ENCODE measurements at places on chromosomes 1 and 21.

GRCh38 chr1:109819906-109820305, 56.2 kb upstream of the EPS8L3 start:
- DNase-seq: no peak

- DNase-seq: no peak
Measured at GRCh38 chr1:64095832-64096231, 107.6 kb upstream of the UBE2U start.

- DNase-seq: no peak
Measured at GRCh38 chr1:117499071-117499470, 106.8 kb upstream of the TENT5C start.

GRCh38 chr1:100606438-100606837, 68.5 kb downstream of the GPR88 start:
- DNase-seq: no peak

- no peak for DNase-seq
Measured at GRCh38 chr1:178101266-178101630, 7.3 kb downstream of the RASAL2 start.

GRCh38 chr21:33075596-33076195, 5.8 kb downstream of the OLIG1 start:
- no peak for DNase-seq

- no peak for DNase-seq
Measured at GRCh38 chr1:162070094-162070748, 730 bp downstream of the NOS1AP start.

DNA sequence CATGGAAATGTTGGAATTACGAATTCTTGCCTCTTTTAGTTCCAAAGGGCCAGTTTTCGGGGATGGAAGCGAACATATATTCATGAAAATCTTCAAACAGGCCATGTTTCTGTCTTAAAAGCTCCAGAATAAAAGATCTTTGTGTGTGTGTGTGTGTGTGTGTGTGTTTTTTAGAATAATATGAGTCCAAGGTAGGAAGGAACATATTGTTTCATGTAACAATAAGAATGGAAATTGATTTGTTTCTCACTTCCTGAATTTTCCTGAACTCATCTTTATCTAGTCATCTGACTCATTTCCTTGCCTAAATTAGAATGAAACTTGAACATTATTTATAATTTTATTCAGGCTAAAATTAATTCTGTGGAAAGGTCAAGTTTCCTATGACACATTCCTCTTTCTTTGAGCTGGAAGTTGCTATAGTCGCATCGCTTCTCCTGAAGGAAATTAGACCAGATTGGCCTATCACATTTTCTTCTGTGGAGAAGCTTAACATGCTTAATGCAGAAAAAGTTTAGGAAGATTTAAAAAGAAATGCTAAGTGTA, 805.1 kb upstream of the ADAMTS5 start:
- DNase-seq: no peak

DNA sequence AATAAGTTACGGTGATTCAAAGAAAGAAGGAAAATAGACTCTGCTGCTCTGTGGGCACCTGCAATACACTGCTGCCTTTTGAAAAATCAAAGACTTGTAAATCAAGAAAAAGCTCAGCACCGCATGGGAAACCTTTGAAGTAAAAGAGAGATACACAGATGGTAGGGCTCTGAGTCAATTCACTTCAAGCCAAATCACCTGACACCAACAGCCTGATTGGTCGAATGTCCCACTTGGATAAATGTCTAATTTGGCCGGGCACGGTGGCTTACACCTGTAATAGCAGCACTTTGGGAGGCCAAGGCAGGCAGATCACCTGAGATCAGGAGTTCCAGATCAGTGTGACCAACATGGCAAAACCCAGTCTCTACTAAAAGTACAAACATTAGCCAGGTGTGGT, 19.2 kb upstream of the RCAN3 start:
- DNase-seq: no peak

DNA sequence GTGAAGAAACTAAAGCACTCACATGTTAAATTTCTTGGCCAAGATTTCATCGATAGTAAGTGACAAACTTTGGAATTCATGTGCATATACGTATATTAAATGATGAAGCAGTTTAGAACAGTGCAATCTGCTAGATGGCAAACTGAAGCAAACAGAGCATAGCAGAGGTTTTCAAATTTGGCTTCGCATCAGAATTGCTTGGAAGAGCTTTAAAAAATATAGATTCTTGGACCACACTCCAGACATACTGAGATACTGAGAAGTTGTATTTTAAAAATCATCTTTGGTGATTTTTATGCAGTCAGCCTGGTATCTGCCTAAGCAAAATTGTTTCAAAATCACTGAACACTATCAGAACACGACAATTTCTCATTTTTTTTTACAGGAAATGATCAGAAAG, 709.2 kb downstream of the PLA2G4A start:
- no peak for DNase-seq

- DNase-seq: no peak
Measured at GRCh38 chr1:170701962-170702361, 38.0 kb downstream of the PRRX1 start.

DNA sequence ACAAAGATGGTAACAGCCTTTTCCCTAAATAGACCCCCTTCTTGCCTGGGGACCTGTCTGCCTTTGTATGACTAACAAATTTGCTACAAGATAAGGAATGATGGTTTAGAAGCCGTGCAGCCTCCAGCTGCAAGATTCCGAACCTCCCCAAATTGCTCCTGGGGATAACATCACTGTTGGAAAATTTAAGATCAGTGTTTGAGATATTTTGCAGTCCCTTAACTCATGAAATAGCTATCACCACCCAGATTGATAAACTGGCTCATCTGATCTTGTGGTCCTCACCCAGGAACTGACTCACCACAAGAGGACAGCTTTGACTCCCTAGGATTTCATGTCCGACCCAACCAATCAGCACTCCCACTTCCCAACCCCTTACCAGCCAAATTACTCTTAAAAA, 254.7 kb downstream of the USH2A start:
- no peak for DNase-seq

DNA sequence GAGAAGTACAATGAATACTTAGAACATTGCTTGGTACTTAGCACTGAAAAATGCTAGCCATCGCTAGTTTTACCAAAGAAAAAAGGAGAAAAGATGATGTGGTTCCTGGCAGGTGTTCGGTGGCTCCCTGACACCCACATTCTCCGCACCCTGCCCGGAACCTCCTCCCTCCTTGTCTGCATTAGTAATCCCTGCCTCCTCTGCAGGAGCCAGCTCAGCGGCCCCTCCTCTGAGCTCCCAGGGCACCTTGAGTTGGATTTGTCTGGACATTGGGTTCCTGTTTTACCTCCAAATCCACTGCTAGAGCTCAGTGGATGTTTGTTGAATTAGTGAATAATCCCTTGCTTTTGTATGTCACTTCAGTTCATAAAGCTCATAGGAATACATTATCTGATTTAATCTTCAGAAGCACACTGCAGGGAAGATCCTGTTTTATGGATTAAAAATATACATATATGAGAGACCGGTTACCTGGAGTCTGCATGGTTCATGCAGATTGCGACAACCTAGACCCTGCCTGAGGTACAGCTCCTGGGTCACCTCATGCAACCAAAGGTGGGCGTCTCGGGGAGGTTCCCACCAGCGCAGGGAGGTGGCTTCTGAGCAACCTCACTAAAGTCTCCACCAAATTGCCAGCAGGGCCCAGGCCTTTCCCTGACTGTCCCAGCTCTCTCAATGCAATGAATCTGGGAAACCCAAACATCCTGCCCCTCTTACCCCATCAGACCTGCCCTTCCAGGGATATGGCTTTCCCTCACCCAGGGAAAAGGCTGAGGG, 24.2 kb downstream of the PCAT6 start:
- DNase-seq: no peak

DNA sequence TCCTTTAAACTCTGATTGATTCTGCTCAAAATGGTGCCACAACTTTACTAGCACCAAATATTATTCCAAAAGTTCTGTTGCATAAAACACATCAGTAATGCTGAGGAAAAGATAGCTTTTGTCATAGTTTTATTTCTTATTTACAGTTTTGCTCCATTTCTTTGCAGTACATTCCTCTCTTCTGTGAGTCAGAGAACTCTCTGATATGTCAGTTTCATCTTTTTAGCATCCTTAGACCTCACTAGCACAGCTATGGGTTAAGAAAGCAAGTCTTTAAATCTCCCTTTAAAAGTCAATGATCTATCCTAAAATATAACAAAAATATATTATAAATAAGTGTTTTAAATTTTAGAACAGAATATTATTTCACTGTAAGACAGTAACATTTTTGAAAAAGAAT, 356.6 kb upstream of the SNX7 start:
- DNase-seq: no peak

DNA sequence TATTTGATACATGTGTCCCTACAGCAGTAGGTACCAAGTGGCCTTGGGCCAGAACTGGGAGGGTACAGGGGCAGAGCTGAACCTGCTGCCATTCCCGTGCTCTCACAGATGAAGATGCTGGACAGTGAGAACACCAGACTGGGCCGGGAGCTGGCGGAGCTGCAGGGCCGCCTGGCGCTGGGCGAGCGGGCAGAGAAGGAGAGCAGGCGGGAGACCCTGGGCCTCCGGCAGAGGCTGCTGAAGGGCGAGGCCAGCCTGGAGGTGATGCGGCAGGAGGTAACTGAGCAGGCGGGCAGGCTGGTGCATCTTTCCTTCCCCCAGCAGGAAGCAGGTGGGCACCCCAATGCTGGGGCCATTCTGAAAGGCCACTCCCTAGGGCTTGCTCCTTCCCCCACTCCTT, 21.9 kb downstream of the MFAP2 start:
- no peak for DNase-seq

DNA sequence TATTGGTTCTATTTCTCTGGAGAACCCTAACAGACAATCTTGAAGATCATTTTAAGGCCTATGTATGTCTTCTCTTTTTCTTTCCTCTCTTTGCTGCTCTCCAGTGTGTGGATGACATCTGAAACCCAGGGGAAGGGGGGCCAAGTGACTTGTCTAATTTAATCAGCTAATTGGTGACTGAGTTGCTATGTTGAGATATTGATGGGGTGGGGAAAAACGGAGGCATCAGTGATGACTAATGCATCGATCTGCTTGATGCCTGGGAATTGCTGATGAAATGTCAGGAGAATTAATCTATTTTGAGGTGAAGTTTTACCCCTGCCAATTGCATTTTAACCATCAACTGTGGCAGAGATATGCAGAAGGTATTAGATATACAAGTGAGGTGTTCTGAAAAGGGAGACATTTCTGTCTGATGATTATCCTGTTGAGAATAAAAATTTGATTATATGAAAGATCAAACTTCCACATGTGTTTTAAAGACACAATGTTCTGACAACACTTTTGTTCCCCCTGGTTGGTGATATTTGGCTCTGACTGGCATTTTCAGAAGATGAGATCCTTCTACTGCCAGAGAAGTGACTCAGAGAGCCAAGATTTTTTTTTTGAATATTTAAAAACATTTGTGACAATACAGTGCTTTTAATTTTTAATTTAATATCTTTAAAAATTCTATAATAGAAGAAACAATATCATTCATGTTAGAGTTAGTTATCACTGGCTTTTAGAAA, 18.7 kb upstream of the PTGFR start:
- DNase-seq: no peak

GRCh38 chr1:195241066-195241465, 1367.2 kb downstream of the KCNT2 start:
- no peak for DNase-seq

DNA sequence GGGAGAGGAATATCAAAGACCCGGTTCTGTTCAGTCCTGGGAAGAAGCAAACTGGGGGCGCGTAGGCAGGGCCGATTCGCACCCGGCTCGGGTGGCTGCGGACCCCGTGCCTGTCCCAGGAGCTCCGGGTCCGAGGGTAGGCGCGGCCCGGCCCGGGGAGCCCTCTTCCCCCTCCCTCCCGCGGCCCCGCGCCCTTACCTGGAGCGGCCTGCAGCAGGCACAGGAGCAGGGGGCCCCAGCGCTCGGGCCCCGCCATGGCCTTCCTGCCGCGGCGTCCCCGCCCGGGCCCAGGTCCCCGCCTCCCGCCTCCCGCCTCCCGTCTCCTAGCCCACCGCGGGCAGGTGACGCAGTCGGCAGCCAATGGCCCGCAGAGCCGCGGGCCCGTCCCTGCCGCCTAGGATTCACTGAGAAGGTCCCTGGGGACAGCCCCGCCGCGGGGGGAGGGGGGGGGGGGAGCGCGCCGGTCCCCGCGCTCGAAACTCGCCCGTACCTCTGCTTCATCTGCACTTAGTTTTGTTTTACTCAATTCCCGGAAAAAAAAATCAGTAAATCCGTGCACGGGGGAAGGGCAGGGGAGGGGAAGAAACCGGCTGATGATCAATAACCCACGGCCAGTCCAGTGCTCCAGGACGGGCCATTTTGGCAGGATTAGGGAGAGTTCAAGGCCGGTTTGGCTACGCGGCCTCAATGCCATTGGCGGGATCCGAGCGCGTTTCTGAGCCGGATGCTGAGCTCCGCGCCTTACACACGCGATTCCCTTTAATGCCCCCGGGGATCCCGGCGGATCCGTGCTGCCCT, at the start of gene IFNLR1:
Gene IFNLR1 (minus strand): TSS at position 297 of the 798 bp plus-strand sequence. CDS start 41 bp downstream, at position 256.
- DNase-seq: no peak

- no peak for DNase-seq
Measured at GRCh38 chr1:201786824-201787223, 42.1 kb upstream of the IPO9 start.

GRCh38 chr1:8910914-8911313, 32.4 kb upstream of the ENO1 start:
- DNase-seq: no peak

DNA sequence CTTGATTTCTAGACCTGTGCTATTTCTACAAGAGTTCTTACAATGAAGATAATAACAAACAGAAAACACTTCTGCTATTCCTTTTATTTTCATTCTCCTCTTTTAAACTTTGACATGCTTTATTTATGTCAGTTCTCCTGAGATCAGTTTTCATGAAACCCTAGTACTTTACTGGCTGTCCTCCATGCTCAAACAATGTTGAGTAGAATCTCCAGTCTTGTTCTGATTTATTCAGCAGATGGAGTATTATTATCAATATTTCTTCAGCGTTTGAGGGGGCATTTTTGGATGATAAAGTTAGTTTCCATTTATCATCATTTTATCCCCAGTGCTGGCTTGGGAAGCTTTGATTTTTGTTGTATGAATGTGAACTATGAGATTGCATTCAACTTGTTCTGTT, 85.9 kb upstream of the WARS2 start:
- DNase-seq: no peak

GRCh38 chr1:99849413-99849743, 783 bp upstream of the AGL start:
- DNase-seq: no peak

- DNase-seq: no peak
Measured at GRCh38 chr1:219757890-219758289, 145.0 kb upstream of the ZC3H11B start.

All from GOT3 (cell line).